ENCODE measurements at places on chromosomes 3 and 15.

DNA sequence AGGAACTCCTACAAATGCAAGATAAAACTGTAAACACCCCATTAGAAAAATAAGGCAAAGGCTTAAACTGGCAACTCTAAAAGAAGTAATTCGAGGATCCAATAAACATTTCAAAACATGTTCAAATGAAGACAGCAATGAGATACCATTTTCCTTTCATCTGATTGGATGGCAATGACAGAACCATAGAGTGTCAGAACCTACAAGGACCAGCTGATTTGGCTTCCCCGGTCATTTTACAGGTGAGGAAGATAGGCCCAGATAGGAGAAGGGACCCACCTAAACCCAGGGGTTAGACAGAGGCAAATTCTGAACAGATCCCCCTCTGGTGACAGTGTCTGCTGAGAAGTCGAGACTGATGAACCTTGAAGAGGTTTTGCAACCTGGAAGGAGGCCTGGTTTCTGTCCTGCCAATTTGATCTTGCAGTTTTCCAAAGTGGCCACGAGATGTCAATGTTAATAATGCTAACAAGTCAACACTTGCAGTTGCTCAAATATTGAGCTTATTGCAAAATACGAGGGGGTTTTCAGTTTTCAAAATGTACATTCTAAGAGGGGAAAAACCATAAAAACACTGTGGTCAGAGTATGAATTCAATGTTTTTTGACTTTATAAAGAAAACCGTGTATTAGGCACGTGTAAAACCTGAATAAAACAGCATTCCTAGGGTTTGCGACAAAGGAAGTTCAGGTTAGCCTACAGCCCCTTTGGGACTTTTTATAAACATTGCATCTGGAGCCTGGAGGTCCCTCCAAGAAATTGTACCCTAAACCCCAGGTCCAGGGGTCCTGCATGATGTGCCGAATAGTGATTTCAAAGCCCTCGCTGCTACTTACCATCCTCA lies 21.5 kb downstream of the CFAP161 start:
- DNase-seq: peak; percentile 55

DNA sequence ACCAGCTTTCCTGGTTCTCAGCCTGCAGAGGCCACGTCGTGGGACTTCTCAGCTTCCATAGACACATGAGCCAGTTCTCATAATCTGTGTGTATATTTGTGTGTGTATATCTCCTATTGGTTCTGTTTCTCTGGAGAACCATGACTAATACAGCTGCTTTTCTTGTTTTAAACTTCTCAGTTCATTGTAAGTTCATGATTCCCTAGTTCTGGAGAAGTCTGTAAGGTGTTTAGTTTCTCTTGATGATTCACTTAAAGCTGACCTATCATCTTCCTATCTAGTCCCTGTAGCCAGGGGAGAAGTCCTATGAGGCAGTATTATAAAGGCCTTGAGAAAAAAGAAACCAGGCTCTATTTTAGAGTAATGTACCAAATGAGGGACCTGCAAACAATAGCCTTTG lies 147.7 kb downstream of the RYR3 start:
- no peak for DNase-seq

GRCh38 chr3:134376786-134377426 lies 2.7 kb upstream of the AMOTL2 start:
- no peak for DNase-seq

GRCh38 chr15:60003243-60004008 lies 685 bp upstream of the FOXB1 start:
- DNase-seq: no peak

GRCh38 chr15:94335616-94336015 lies 104.3 kb downstream of the MCTP2 start:
- no peak for DNase-seq

DNA sequence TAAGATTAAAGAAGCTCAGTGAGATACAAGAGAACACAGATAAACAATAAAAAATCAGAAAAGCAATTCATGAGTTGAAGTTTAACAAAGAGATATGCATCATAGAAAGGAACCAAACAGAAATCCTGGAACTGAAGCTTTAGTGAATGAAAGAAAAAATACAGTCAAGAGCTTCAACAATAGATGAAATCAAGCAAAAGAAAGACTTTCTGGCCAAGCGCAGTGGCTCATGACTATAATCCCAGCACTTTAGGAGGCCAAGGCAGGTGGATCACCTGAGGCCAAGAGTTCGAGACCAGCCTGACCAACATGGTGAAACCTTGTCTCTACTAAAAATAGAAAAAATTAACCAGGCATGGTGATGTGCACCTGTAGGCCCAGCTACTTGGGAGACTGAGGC lies 301.6 kb upstream of the MANF start:
- DNase-seq: no peak

- DNase-seq: no peak
Observed at GRCh38 chr15:39338251-39338650, 242.6 kb upstream of the THBS1 start.

DNA sequence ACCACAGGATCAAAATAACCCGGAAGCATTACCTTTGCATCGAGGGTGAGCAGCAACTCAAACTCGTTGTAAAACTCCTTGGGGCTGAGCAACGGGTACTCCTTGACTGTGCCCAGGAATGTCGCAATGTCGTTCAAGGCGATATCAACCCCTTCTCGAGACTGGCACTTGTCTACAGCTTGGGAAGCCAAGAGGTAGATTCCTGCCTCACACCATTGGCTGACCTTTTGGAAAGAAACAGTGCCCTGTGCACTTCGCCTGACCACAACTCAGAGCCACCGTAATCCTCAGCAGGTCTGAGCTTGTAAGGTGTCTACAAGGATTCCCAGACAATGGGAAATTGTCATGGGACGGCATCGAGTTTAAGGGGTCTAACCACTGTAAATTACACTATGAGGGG lies 43.9 kb downstream of the B3GNT5 start:
- no peak for DNase-seq

DNA sequence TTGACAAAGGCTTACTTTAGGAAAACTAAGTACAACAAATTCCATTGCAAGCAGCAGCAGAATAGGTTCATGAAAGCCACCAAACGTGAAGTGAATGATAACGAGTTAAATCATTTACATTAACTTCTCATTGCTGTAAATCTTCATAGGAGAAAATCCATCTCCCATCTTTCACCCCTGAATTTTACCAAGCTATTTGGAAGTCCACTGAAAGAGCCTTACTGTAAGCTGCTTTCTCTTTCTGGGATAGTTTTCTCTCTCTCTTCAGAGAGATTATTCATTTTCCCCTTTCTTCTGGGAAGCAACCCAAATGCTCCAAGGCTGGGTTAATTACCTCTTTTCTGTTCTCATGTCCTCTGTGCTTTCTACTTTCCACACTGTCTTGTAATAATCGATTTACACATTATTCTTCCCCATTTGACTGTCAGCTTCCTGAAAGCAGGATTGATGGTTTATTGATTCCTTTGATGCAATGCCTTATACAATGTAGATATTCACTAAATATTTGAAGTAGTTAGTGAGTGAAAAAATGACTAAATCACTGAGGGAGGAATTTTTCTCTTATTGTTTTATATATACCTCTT lies 914.3 kb upstream of the ARPP21 start:
- DNase-seq: no peak

- DNase-seq: no peak
Observed at GRCh38 chr3:58521917-58522631, 14.9 kb downstream of the ACOX2 start.

DNA sequence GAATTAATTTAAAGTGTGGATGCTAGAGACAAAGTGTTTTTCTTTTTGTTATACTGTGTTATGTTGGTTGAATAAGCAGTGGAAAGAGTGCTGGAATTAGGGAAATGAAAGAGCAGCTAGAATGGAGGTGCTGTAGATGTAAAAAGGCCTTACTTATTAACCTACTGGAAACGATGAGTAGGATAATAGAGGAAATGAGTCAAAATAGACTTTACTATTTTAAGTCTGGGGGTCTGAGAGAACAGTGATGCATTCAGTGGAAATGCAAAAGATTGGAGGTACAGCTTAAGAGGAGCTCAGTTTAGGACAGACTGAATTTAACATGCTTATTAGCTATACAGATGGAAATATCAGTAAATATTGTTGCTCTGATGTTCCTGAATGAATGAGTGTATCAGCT lies 674.0 kb downstream of the OTOL1 start:
- no peak for DNase-seq

DNA sequence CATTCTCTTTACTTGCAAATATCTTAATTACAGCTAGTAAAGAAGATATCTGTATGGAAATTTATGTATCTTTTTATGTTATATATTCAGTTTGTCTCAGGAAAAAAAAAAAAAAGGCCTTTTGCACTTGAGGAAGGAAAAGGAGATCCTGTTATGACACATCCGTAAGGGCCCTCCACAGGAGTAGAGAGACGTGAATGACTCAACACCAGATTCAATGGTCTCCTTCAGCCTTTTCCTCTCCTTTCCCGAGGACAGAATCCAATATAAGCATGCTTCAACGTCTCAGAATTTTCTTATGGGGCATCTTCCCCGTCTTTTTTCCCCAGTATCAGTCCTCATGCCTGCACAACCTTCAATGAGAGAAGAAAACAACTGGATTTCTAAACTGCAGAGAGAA lies 340.3 kb downstream of the NTRK3 start:
- no peak for DNase-seq

DNA sequence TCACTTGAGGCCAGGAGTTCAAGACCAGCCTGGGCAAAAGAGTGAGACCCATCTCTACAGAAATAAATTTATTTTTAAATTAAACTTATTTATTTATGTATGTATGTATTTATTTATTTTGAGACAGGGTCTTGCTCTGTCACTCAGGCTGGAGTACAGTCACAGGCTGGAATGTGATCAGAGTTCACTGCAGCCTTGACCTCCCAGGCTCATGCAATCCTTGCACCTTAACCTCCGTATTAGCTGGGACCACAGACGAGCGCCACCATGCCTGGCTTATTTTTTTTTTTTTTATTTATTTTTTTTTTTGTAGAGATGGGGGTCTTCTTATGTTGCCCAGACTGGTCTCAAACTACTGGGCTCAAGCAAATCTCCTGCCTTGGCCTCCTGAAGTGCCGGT lies 135.2 kb upstream of the HES1 start:
- DNase-seq: no peak

DNA sequence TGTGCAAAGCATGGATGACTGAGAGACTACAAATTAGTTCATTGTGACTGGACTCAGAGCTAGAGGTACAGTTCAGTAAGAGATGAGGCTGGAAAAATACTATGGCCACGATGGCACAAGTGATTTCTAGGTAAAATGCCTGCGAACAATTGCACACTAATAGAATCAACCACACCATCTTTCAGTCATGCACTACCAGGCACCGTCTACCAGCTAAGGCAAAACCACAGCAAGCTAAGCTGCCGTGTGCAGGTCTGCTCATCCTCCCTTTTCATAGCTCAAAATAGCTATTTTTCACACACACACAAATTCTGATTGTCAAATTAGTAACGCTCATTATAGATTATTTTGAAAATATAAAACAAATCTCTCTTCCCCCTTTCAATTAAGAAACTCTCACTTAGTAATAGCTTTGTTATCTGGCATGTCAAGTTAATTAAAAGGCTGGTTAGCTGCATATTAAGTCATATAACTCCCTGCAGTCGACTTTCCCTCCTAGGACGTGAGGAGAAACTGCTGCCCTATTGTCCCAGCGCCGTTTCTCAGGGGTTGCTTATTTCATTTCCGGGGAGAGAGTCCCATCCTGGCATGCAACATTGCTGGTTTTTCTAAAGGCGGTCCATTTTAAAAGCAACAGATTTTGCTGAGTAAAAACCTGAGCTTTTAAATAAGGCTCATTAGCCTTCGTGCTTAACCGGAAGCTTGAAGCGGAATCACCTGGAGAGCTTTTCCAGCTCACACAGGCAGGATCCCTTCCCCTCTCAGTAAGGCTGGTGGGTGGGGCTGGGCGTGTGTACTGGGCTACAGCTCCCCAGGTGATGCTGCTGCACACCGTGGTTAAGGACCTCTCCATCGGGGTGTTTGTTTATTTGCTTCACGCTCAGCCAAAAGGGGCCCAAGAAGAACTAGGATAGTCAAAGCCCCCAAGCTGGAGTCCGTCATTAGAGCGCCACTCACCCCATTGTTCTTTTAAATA lies 16.9 kb upstream of the MEX3B start:
- DNase-seq: peak; percentile 28

- no peak for DNase-seq
Observed at GRCh38 chr3:22907161-22907780, 295.9 kb upstream of the UBE2E2 start.

DNA sequence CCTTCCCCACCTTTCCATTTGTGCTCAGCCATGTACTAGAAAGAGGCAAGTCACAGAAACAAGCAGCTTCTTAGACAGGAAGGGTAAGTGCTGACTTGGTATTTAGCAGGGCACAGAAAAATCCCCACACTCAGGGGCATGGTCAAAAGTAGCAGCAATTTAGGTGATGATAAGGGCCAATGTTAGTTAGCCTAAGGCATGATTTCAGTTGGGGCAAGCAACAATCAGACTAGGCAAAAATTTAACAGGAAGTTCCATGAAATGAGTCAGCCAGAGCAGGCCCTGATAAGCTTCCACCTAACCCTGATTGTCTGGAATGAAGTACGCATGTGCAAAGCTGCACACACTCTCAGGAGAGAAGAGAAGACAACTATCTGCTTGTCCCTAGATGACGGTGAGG lies 423.4 kb upstream of the UBE2E2 start:
- DNase-seq: no peak

DNA sequence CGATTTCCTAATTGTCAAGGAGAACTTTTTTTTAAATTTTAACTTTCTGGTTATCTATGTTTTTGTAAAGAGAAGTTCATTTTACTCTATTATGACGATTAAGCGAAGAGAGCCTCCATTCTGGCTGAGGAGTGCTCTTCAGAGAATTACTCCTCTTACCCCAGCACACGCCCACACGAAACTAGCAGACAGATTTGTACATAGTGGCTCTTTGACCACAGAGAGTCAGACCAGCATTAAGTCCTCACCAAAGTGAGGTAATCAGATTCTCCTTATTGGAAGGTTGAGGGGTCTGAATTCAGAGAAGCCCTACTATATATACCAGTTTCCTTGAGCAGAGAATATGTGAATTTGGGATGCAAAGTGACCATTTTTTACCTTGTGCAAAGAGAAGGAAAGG lies 204.8 kb upstream of the TSC22D2 start:
- no peak for DNase-seq

DNA sequence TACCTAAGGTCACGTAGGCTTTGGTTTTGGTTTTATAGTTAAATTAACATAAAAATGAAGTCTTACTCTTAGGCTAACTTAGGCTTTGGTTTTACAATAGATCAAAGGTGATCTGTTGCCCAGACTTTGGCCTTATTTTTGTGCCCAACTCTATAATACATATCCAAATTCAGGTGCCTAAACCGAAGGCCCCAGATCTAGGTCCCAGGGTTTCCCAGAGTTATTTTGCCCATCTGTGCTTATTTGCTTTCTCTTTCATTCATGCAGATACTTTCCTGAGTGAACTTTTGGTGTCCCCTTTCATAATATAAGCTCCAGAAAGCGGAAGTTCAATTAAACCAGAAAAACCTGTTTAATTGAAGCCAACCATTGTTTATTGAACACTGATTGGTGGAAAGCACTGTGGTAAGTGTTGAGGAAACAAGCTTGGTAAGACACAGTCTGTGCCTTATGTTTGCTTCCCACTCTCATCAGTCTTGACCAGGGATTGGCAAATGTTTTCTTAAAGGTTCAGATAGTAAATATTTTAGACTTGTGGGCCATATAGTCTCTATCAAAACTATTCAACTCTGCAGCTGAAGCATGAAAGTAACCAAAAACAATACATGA lies 209.7 kb downstream of the WDR72 start:
- DNase-seq: no peak
